Caudate nucleus (tissue), 63 donors: ENCODE measurements at places on chromosomes 11 and 22.

- no peak for DNase-seq
These were observed 13.3 kb upstream of the OR56B4 start for GRCh38 chr11:6094186-6094585.

- DNase-seq = no peak
These were observed 111.6 kb upstream of the CD82 start for GRCh38 chr11:44453871-44454270.

- no peak for DNase-seq
These were observed 537.4 kb upstream of the LUZP2 start for GRCh38 chr11:23959462-23959861.

DNA sequence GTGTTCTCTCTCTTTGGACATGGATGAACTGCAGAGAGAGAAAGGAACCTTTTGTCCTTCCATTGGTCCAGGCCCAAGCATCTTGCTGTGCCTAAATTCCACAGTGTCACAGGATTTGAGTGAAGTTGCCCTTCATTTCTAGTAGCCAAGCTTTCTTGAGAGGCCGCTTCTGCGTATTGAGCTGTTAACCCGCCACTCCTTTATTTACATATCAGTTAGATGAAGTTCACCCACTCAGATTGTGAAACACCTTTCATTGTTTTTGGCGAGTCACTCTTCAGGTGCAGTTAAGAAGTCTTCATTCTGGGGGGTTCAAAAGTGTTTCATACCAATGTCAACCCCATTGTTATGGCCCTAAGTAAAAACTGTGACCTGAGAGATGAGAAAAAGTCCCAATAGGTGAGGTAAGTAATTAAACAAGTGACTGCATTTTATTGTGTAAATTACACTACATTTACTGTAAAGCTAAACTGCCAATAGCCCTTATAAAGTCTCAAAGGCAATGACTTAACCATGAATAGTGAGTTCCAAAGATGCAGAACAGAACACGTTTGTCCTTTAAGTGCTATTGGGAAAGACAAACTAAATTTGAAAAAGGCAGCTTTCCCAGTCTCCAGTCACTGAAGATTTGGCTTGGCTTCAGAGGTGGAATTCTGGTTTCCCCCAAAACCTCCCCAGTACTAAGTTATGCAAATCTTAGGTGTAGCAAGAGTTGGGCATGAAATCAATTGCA is 61.0 kb downstream of the APIP start:
- DNase-seq = no peak

GRCh38 chr11:87213444-87213843 is 175.7 kb downstream of the TMEM135 start:
- no peak for DNase-seq

DNA sequence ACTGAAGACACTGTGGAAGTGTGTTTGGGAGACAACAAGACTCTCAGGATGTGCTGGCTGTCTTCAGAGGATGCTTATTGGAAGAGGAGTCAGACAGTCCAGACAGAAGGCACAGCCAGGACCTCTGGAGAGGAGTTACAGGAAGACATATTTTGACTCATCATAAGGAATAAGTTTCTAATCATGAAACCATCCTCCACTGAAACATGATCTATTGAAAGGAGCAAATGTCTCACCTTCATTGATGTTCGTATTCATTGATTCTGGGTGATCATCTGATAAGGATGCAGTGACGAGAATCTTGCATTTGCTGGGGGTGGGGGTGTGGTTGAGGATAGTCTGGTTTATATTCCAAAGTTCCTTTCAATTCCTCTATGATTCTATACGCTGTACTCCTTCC is 2.5 kb upstream of the CXCR5 start:
- no peak for DNase-seq

DNA sequence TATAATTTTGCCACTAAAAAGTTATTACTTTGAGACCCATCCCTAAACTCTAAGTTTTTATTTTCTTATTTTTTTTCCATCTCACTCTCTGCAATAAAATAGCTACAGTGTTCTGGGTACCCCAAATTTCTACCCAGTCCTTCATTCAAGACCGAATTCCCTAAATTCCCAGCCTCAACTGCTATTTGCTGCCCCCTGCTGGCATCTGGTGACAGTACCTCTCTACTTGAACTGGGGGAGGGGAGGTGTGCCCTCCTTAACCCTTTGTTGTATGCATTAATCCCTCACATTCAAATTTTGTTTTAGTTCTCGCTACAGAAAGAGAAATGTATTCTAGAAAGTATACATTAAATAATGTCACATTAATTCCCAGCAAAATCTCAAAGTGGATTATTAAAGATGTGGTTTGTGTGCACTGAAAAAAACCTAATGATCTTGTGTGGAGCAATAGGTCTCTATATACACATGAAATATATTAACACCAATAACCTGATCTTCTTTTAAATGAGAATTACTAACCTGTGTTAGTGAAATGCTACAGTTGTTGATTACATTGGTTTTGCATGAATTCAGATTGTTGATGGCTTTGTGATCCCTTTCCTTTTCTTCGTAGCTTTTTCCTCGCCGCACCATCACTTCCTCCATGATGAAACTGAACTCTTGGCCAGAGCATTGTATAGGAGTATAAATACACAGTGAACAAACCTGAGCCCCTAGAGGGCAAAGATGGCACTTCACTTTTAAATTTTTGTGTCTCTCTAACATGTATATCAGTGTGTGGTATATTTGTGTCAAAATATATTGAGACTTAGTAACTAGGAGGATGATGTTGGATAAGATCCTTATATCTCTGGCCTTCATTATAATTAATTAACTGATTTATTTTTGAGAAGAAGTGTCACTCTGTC is 590.0 kb downstream of the METTL15 start:
- DNase-seq = peak; percentile 1

- DNase-seq = no peak
These were observed 838.7 kb upstream of the API5 start for GRCh38 chr11:42473106-42473505.

GRCh38 chr11:48036466-48036865 is 56.1 kb downstream of the PTPRJ start:
- DNase-seq = no peak

GRCh38 chr22:24051028-24051427 is 39.9 kb downstream of the CABIN1 start:
- DNase-seq = no peak

- DNase-seq = no peak
These were observed 23.5 kb upstream of the GRAMD1B start for GRCh38 chr11:123406441-123407129.

GRCh38 chr22:40808018-40808841 is 10.9 kb downstream of the SLC25A17 start:
- DNase-seq = no peak

GRCh38 chr22:25219948-25220442 is 556 bp downstream of the CRYBB2 start:
- DNase-seq = no peak

DNA sequence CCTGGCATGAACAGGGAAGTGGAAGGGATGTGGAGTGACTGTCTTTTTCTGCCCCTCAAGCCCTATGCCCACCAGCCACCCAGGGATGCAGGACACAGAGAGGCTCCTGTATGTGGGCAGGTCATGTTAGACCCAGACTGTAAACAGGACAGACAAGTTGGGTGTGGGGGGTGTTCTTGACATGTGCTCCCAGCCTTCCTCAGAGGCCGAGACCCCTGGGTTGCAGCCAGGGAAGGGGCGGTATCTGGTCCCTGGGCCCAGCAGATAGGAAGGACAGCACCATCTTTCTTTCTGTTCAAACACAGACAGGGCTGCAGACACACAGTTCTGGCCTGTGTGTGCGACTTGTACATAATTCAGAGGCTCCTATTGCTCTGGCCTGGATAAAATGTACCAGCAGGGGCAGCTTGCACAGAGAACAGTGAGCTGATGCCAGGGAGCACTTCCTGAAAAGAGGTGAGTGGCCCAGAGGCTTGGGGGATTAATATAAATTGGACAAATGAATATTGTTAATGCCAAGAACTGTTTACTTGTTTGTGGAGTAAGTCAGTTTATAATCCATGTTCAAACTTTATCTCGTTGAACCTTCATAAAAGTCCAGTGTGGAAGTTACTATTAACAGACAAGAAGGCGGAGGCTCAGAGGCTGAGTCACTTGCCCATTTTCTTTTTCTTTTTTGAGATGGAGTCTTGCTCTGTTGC is 16.6 kb downstream of the GDPD5 start:
- DNase-seq = no peak

- DNase-seq = peak; percentile 75
These were observed at the start of the genes EML3 and ROM1 for GRCh38 chr11:62612366-62613290. Gene EML3 (minus strand): TSS chr11:62612775. CDS start chr11:62612457, 318 bp downstream. Gene ROM1 (plus strand): TSS chr11:62613257. CDS start chr11:62613282, 25 bp downstream.

DNA sequence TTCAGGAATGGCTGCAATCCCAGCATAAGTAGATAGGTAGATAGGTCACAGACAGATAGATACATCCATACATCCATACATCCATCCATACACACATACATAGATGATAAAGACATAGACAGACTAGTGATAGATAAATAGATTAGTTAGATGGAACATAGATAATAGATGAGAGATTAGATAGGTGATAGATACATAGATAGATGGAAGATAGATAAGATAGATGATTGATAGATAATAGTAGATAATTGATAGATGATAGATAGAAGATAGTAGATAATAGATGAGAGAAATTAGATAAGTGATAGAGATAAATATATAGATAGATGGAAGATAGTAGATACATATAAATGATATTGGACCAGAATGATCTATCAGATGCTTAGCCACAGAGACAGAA is 28.3 kb upstream of the LRRC55 start:
- no peak for DNase-seq

- DNase-seq = no peak
These were observed 1080.8 kb downstream of the BRD1 start for GRCh38 chr22:48746789-48747425.

DNA sequence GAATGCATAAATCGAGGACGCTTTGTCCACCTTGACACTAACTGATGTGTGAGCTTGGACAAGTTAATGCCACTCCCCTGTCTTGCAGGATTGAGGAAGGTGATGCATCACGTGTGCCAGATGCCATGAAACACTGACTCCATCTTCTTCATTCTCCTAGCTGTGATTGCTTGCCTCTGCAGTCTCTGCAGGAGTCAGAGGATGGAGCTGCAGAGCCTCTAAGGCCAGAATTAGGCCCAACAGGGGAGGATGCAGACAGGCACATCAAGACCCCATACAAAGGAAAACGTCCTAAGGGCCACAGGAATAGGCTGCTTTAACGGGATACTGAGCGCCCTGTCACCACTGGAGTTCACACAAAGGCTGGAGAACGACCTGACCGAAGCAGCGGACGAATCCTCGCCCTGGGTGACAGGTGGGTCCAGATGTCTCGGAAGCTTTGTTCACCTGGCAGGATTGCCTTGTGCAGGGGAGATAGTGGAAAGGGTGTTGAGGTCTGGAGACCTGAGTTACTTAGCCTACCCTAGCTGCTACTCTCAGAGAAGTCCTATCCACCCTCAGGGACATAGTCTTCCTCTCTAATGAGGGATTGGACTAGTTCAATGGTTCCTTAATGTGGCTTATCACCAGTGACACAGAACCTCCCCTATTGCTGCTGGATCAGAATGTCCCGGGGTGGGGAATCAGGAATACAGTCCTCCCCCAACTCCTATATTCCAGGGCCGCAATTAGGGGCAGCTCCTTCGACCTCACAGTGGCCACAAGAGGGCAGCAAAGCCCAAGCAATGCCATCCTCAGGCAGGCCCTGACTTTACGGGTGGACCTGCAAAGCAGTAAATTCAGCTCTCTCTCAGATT is 32.4 kb downstream of the DBX1 start:
- peak; percentile 48 for DNase-seq

DNA sequence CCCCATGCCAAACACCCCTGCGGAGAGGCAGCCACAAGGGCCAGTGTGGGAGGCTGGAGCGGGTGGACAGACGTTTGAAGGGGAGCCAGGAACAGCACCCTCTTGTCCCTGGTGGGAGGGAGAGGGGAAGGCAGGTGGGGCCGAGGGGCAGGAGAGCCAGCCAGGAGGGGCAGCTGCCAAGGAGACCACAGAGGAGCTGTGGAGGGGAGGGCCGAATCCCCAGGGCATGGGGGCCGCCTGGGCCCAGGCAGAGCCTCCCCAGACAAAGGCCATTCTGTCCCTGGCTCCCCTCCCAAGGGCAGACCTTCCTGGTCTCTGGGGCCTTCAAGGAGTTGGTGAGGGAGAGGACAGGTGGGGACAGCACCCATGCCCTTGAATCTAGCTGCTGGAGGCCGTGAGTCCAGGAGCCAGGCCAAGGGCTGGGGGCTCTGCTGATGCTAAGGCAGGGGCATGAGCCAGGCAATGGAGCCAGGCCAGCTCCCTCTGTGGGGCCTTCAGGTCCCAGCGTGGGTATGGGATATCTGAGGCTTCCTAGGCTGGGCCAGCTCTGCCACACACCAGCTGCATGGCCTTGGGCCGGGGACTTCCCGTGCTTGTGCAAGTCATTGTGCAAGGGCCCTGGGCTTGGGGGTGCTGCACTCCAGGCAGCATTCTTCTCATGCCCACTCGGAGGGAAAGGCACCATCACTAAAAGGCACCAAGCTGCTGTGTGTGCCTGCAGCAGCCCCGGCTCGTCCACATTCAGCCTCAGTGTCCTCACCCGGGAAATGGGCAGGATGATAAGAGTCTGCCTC is 11.4 kb downstream of the EMID1 start:
- no peak for DNase-seq

- DNase-seq = no peak
These were observed 45.6 kb downstream of the DENND5A start for GRCh38 chr11:9219572-9219971.

GRCh38 chr11:69700278-69701140 is 3.3 kb downstream of the FGF19 start:
- DNase-seq = peak; percentile 42

GRCh38 chr22:22407061-22407460 is 101.5 kb downstream of the ZNF280B start:
- no peak for DNase-seq

DNA sequence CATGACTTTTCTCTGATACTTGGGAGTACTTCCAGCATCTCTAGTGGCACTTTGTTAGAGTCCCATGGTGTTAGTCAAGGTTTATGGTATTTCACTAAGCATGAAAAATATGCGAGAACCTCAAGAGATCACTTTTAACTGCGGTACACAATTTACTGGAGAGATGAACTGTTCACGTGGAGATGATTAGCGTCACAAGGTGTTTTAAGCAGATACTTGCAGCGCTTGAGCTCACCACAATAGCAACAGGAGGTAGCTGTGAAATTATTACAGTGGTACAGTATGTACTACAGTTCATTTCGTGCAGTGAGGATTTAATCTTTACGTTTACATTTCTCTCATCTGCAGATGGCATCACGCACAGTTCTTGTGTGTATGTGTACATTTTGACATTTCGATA is 4.5 kb downstream of the PARVA start:
- DNase-seq = no peak

GRCh38 chr11:2991452-2992233 is 486 bp downstream of the NAP1L4 start:
- DNase-seq = no peak

GRCh38 chr11:116917632-116918031 is 80.2 kb upstream of the APOA1 start:
- DNase-seq = no peak
